Activated CD4-positive, CD25-positive, alpha-beta regulatory T cell treated with anti-CD3 and anti-CD28 coated beads, Interleukin-2, amount 50 U/mL, for 24 hours (primary cell): ENCODE measurements at places on chromosomes 12 and 14.

DNA sequence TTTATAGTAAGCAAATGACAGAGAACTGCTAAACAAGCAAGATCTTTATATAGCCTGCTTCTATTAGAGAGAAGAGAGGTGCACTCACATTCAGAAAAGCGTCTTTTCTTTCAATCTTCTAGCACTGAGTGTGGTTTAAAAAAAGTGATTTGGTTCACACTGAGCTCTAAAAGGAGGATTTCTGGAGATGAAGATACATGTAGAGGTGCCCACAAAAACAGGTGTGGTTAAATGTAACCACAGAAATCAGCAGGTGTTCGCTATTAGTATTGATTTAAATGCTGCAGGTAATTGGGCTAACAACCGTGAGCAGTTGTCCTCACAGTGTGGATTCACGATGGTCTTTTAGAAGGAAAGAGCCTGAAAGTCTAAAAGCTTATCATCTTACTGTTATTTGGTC is 10.7 kb downstream of the PKP2 start:
- no peak for ATAC-seq

DNA sequence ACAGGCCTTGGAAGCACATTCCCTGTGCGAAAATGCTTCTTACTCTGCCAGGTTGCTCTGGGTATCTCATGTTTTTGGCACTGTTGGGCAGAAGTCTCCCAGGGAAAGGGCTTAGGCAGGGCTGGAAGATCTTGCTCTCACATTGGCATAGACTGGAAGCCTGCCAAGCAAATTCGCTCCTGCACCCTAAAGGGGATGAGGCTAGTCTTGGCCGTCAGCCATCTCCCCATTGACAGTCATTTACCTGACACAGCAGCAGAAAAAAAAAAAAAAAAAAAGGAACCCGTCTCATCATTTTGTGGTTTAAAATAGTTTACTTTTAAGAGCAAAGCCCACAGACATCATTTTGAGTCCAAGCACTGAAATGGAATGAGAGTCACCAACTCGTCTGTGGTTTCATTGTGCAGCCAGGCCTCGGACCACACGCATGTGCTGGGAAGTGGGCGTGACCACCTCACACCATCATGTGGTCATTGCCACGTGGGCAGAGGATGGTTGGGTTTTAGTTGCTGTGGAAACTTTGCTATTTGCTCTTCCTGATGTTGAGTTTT is 84.8 kb downstream of the NRXN3 start:
- no peak for ATAC-seq

DNA sequence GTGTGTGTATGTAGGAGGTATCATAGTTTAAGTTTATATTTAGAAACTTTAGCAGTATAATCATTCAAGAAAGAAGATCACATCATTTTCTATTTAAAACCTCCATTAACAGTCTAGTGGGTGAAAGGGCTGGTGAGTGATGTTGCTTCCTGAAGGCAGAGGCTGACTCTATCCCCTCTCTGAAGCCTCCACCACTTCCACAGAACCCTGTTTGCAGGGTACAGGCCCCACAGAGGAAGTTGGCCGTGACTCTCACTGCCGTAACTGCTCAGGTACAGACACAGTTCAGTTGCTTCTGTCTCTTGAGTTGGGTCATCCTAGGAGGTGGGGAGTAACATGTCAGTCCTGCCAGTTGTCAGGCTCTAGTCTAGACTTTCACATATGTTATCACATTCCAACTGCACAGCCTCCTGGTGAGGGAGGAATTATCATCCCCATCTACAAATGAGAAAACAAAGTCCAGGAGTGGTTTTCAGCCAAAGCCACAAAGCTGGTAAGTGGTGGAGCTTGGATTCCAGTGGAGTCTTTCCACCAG is 31.5 kb downstream of the CFL2 start:
- no peak for ATAC-seq

DNA sequence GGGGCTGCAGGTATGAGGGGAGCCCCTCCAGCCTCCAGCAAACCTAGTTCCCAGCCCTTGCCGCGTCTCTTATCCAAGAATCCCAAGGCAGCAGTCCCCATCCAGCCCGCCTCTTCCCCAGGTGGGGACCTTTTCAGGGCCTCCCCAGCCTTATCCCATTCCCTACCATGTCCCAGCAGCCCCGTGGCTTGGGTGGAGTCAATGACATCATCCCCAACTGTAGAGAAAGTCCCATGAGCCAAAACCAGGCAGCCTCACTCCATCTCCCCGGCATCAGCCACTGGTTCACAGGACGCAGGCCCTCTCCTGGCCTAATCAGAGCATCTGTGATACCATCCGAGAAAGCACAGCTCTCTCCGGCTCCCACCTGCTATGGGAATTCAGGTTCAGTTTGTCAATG is 131.0 kb downstream of the NCOR2 start:
- no peak for ATAC-seq

GRCh38 chr12:49720214-49720613 is 13.0 kb upstream of the FMNL3 start:
- no peak for ATAC-seq

DNA sequence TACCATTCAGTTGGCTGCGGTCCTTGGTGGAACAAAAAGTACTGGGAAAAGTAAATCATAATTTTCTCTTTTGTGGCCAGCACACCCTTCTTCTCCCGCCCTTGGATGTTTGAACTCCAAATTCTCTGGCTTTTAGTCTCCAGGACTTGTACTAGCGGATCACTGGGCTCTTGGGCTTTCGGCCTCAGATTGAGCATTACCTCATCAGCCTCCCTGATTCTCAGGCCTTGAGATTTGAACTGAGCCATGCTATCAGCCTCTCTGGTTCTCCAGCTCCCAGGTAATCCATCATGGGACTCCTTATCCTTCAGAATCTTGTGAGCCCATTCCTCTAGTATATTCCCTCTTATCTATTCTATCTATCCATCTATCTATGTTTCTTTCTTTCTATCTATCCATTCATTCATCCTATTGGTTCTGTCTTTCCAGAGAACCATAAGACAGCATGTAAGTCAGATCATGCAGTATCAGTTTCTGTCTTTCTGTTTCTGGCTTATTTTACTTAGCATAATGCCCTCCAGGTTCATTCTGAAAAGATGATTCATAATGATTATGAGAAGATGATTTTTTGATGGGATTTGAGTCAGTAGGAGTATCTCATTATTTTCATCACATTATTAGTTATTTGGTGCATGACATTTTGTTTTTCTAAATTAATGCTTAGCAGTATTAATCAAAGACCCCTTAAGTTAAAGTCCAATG is 814.9 kb downstream of the LRFN5 start:
- no peak for ATAC-seq

DNA sequence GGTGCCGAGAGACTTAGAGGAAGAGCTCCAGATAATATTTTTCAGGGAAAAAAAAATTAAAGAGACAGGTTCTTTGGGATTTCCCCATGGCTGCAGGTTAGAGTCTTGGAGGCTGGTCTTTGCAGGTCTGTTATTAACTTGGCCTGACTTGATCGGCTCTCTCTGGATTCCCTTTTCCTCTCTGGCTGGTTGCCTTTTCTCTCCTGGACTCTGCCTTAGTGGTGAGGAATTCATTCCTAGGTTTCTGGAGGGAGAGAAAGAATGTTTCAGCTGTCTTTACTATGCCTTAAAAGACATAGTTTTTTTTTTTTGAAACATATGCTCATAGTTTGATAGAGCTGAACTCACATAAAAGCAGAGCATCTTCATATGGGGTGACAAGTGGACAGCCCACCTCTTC is 336.3 kb downstream of the BMP4 start:
- ATAC-seq, result no peak

GRCh38 chr12:96197503-96198272 is 3.5 kb downstream of the ELK3 start:
- no peak for ATAC-seq

GRCh38 chr12:98007963-98008362 is 507.4 kb upstream of the TMPO start:
- no peak for ATAC-seq

DNA sequence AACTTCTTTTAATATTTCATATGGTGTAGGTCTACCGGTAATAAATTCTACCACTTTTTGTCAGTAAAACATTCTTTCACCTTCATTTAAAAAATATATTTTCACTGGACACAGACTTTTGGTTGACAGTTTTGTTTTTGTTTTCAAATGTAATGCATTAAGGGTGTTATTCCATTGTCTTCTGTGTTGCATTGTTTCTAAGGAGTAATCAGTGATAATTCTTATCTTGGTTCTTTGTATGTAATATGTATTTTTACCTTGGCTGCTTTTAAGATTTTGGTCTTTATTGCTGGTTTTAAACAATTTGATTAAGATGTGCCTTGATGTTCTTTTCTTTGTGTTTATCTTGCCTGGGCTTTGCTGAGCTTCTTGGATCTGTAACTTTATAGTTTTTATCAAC is 4.1 kb downstream of the MAP1LC3B2 start:
- no peak for ATAC-seq

DNA sequence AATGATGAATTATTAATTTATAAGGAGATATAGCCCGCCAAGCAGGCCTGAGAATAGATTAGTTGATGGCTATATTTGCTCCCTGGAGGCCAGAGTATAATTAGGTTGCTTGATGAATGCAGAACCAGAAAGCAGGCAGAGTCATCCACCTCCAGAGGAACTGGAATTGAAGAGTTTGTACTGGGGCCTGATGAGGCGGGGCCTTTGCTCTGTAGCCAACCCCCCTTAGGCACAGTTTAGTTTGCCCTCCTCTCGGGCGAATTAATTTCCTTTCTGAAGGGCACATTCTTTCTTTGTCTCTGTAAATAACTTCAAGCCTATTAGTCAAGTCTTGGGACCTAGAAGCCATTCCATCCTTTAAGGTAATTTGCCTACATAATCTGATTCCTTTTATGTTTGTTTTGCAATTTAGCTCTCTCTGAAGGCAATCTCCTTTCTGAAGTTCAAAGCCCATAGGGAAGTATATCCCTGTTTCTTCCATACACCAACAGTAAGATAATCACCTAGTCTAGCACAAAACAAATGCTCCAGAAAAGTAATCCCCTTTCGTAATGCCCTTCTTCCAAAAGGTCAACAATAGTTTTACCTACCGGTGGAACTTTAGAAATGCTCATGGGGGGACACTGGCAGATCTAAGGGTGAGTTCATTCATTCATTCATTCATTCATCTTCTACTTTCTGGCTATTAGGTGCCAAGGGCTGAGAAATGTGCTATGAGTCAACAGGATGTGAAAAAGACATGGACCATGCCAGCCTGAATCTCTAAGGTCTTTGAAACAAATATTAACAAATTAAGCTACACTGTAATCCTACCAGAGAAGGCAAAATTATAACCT is 84.8 kb upstream of the NUDT4 start:
- no peak for ATAC-seq

DNA sequence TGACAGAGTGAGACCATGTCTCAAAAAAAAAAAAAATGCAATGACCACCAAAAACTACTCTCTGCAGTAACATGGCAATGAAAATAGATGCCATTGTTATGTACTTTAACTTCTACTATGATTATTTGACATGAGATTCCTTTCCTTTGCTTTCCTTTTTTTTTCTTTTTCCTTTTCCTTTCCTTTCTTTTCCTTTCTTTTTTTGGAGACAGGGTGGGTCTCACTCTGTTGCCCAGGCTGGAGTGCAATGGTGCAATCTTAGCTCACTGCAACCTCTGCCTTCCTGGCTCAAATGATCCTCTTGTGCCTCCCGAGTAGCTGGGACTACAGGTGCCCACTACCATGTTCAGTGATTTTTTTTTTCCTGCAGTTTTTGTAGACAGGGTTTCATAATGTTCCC is 24.9 kb upstream of the ETFBKMT start:
- ATAC-seq, result no peak

DNA sequence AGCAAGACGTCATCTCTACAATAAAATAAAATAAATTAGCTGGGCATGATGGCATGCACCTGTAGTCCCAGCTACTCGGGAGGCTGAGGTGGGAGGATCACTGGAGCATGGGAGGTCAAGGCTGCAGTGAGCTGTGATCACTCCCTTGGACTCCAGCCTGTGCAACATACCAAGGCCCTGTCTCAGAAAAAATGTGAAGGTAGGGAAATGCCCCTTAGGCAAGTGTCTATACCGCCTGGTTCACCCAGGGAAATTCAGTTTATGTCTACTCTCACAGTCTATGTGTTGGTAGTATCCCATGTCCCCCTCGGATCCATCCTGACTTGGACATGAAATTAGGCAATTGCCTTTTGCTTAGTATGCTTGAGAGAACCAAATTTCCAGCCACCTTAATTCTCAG is 88.4 kb upstream of the TMEM132C start:
- no peak for ATAC-seq

GRCh38 chr14:104865631-104866441 is 768 bp downstream of the CEP170B start:
- peak; percentile 63 for ATAC-seq
